ENCODE measurements at places on chromosomes 3 and 15.
A peak's percentile ranks its signal among the peaks of the same experiment; 100 is the strongest.

DNA sequence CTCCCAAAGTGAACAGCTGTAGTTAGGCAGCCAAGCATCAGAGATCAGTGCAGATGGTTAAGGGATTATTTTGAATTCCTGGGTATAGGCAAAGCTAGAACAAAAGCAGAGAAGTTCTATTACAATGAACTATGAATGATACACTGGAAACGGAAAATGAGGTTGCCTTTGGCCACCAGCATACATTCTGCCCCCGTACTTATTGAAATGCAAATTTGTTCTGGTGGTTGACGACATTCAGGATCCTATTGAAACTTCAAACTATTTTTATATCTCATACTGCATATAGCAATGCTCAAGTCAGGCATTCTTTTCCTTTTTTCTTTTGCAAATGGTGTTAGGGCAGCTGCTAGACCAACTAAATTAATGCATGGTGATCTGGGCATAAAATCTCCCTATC, 61.7 kb downstream of the SLC12A1 start:
- no peak for DNase-seq

- DNase-seq: no peak
Measured at GRCh38 chr3:8964436-8965370, 1.4 kb upstream of the RAD18 start.

DNA sequence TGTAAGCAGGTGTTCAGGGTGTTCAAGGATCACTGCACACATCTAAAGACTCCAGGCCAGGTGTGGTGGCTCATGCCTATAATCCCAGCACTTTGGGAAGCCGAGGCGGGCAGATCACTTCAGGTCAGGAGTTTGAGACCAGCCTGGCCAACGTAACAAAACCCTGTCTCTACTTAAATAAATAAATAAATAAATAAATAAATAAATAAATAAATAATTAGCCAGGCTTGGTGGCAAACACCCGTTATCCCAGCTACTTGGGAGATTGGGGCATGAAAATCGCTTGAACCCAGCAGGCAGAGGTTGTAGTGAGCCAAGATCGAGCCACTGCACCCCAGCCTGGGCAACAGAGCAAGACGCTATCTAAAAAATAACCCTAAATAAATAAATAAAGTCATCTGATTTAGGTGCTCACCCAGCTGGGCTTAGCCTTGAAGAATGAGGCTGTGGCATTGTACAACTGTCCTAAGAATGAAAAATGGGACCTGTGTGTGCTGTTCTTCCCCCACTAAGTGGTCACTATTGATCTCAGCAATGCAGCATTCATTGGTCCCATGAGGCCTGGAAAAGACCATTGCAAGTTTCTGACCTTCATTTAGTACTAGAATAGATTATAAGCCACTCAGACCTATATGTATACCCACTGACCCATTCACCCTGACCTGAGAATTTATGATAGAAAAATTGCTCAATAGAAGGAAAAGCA, 82.8 kb upstream of the ABHD17C start:
- no peak for DNase-seq

GRCh38 chr15:69934607-69935006, 163.1 kb downstream of the TLE3 start:
- DNase-seq: no peak

DNA sequence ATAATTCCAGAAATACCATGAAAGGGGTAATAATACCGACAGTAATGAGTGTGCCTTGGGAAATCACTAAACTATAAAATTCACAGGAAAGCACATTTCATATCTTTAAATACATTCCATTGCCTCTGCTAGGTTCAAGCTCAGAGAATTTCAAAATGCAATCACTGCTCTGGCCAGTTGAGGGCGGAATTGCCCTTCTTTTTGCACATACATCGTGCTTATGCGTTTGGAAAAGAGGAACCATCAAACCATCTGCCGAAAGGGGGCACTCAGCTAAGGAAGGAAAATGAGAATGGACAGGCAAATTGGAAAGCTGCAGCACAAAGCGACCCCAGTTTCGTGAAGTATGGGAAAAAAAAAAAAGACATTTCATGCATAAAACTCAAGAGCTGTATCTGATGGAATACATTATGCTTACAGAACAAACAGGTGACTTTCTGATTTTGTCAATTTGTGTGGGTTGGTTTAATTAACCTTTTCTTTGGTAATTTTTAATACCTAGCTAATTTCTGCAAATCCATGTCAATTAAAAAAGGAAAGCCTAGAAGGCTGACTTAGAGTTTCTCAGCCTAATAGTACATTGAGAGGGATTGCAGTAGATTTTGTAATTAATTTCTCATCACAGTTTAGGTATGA, 61.4 kb downstream of the TUSC7 start:
- DNase-seq: peak; percentile 69

GRCh38 chr3:172680684-172681083, 30.2 kb downstream of the NCEH1 start:
- DNase-seq: no peak

GRCh38 chr3:141403576-141403975, 35.3 kb downstream of the ZBTB38 start:
- DNase-seq: no peak

DNA sequence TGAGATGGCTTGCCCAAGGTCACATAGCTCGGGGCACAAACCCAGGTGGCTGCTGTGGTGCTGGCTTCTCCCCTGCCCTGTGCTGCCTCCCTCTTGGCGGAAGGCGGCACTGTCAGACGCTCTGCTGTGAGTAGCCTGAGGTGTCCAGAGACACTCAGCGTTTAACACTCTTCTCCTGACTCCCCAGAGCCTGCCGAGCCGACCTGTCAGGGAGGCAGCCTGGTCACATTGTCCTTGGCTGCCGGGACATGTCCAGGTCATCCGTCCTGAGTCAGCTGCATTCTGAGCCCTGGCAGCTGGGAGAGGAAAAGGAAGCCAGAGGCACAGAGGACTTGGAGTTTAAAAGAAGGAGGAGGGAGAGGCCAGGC, 4.7 kb downstream of the LMAN1L start:
- no peak for DNase-seq

- DNase-seq: no peak
Measured at GRCh38 chr15:75831806-75832102, 11.5 kb upstream of the UBE2Q2 start.

GRCh38 chr3:184289426-184289938, 9.6 kb upstream of the PSMD2 start:
- peak; percentile 65 for DNase-seq

DNA sequence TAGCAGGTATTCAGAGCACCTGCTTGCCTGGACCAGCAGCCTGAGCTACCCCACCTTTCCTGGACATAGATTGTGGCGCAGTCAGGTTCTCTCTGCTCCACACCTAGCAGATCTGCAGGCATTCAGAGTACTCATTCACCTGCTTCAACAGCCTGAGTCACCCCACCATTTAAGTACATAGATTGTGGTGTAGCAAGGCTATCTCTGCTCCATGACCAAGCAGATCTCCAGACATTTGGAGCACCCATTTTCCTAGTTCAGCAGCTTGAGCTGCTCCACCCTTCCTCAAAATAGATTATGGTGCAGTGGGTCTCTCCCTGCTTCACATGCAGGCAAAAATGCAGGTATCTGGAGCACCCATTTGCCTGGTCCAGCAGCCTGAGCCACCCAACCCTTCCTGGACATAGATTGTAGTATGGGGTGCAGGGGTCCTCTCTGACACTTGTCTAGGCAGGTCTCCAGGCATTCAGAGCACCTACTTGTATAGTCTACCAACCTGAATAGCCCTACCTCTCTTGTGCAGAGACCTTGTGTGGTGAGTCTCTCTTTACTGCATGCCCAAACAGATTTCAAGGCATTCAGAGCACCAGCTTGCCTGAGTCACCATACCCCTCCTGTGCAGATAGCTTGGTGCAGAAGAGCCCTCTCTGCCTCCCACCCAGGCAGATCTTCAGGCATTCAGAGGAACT, 466.0 kb upstream of the THBS1 start:
- no peak for DNase-seq

DNA sequence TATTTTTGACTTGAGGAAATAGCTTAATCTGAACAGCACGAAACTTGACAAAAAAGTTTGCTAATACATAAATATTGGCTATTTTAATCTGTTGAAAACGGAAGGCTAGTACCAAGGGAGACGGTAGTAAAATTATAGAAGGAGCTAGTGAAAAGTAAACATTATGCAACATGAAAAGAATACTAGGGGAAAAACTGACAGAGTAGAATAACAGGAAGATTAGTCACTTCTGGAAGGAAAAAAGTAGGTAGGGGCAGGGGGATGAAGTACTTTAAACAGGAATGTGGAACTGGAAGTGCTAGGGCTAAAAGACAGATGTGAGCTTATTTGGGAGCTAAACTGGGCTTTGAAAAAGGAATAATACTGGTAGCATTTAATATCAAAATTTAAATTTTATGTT, 60.1 kb downstream of the MBNL1 start:
- DNase-seq: no peak

DNA sequence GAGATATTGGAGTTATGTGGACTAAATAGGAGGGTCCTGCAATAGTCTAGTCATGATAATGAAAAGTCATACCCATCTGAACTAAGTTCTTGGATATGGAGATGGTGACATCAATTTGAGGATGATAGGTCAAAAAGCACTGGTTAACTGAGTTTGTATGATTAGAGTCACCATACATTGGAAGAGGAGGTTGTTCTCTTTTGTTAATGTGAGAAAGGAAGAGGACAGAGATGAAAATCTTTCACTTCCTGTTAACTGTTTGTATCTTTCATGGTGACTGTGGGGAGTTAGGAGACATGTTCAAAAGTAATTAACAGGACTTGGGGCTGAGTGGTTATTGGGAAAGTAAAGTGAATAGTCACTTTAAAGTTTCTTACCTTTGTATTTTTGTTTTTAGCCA, 11.1 kb downstream of the TMEM62 start:
- DNase-seq: no peak

GRCh38 chr3:127037021-127037400, 54.1 kb downstream of the PLXNA1 start:
- DNase-seq: no peak

DNA sequence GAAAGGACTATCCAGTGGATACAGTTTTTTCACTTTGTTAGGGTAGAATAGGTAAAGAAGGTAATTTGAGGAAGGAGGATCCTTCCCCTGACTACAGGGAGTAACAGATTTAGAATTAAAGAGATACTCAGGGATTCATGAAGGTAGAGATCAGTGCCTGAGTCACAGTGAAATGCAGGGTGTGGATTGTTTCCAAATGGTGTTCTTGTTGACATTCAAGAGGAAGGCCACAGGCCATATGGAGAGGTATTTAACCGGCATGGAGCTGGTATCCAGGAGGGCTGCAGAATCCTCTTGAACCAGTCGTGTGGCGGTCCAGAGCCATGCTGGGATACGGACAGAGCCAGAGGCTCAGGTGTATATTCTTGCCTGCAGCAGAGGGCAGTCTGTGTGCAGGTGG, 28.2 kb downstream of the GYG1 start:
- DNase-seq: no peak

DNA sequence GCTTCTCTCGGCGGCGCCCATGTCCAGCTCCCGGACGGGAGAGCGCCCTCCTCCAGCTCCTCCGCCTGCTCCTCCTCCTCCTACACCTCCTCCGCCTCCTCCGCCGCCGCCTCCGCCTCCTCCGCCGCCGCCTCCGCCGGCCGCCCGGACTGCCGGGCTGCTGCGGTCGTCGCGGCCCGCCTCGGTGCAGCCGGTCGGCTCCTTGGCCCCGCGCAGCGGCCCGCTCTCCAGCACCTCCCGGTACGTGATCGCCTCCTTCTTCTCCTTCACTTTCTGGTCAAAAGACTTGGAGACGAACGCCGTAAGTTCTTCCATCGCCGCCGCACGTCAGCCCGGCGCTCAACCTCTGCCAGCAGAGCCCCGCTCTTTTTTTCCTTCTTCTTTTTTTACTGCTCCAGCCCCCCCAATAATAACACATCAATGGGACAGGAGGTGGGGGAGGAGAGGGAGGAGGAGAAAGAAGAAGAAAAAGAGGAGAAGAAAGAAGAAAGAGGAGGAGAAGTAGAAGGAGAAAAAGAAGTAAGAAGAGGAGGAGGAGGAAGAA, 438 bp downstream of the SHOX2 start:
- peak; percentile 29 for DNase-seq

- DNase-seq: no peak
Measured at GRCh38 chr15:67199881-67200763, 54.3 kb downstream of the AAGAB start.

DNA sequence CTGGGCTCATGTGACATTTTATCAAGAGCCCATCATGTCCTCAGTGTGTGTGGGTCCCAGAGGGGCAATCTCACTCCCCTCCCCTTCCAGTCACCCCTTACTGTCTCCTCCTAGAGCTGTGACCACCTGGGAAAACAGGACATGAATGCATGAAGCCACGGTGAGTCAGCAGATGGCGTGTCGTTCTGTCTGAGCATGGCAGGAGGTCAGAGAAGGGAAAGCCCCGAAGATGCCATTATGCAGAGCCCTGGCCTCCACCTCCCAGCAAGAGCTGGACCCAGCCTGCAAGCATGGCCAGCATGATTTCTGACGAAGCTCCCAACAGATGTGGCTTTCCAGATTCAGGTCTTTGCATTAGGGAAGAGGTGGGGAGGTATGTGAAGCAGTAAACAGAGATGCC, 118.5 kb downstream of the TLE3 start:
- DNase-seq: peak; percentile 75

- DNase-seq: no peak
Measured at GRCh38 chr15:66692808-66693596, 9.0 kb upstream of the SMAD6 start.

GRCh38 chr3:48966876-48967361, 23.1 kb upstream of the P4HTM start:
- DNase-seq: no peak

DNA sequence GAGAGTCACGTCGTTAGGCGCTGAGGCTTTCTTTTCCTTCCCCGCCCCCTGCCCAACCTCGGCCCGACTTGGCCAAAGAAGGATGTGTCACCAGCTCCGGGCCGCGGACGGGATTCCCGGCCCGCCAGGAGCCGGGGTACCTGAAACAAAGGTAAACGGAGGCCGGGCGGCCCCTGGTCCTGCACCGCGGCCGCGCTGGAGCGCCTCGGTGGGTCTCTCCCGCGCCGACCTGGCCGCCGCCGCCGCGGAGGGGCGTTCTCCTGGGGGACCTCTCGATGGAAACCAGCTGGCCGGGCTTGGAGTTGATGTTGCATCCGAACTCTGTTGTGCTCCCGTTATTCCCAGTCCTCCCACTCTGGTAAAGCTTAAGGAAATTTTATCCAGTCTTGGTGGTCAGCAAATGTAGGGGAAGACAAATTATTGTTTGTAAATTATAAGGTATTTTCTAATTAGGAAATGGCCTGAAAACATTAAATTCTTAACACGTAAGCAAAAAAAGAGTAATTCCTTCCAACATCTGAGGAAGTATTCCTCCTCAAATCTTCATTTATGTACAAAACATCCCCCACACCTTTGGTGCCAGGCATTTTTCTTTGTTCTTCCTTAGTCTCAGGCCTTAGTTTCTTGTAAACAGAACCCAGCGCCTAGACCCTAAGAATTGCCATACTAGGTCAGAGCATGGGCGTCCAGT, 888 bp downstream of the PPP2R3A start:
- DNase-seq: no peak

- no peak for DNase-seq
Measured at GRCh38 chr3:112481302-112481721, 18.0 kb downstream of the BTLA start.

GRCh38 chr15:76994971-76995945, at the start of gene PSTPIP1:
PSTPIP1 (plus strand) TSS chr15:76995126; CDS start chr15:76995574, 448 bp downstream.
- DNase-seq: no peak

DNA sequence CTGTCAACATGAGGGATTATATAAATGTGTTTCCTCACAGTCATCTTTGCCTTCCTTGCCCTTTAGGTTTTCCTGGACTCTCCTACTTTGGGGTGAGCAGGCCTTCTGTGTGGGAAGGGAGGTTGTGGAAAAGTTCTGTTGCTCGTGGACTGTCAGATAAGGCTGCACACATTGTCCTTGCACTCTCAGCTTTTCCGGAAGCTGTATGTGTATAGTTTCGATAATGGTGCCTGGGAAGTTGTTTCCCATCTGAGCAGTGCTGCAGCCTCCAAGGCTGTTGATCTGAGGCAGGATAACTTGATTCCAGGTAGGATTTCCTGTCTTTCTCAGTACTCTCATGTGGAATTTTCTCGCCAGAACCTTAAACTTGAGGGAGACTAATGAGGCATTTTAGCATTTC, 297.8 kb upstream of the AZI2 start:
- DNase-seq: no peak
